ENCODE measurements at places on chromosomes 11 and 22.

GRCh38 chr22:38202437-38203089, 769 bp downstream of the MAFF start:
- DNase-seq, result no peak

- DNase-seq, result no peak
These were observed 33.8 kb downstream of the ADAMTS8 start for GRCh38 chr11:130394615-130395014.

- no peak for DNase-seq
These were observed 61.1 kb upstream of the TNRC6B start for GRCh38 chr22:40116496-40117200.

DNA sequence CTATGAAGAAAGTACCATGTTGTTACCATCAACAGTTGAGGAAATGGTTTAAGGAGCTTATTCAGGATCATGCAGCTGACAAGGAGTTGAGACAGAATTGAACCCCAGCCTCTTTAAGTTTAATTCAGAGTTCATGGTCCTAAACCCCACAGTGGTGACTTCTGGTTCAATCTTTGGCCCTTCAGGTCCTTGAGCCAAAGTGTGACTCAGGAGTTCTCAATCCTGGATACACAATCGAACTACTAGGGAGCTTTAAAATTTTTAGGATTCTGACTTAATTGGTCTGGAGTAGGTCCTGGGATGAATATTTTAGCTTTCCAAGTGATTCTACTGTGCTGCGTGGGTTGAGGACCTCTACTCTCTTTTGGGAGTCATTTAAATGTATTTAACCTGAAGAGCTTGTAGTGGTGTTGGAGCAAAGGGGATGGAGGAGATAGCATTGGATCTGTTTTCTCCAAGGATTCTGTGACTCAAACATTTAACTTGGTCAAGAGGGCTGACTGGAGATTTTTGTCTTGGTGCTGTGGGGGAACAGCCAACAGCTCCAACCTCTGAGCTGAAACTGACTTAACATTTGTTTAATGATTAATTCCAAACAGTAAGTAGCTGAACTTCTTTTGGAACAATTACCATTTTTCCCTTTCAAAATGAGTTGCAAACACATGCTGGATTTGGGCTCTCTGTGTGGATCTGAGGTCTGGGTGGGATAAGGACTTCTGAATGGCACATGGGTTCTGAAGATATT, 80.1 kb downstream of the INSC start:
- DNase-seq, result no peak

- no peak for DNase-seq
These were observed 74.4 kb upstream of the GUCY1A2 start for GRCh38 chr11:107092667-107093066.

DNA sequence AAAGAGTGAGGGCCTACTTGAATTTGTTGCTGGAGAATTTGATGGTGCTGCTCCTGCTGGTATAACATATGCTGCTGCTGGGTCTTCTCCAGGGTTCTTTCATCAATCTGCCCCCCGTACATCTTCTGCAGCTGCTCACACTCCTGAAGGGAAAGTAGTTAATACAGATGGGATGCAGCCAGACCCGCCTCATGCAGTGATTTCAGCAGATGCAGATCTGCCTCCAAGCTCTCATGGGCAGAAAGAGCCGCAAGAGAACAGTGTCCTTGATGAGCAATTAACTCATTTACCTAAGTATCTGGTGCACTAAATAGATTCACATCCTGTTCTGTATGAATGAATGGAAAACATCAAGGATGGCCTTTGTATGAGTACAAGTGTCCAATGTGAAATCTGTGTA, 24.8 kb upstream of the APOA1 start:
- no peak for DNase-seq

DNA sequence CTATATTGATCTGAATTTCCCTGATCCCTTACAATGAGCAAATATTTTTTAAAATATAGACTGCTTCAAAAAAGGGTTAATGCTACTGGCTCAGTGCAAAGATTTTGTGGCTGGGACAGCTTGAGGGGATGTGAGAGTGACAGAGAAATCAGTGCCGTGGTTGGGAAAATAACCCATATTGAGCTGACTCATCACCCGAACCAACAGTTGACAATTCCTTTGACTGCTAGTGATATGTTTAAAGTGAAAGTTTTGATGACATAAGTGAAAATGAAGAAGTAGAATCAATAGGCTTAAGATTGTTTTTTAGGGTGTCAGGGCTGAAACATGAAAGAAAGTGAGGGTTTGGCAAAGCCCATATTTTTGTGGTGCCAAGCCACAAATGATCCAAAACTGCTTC, 257.1 kb upstream of the TENM4 start:
- DNase-seq, result no peak
